Stomach (tissue), 19 donors: ENCODE measurements at places on chromosomes 6 and 20. TPM values are rescaled to one million over a fixed set of nuclear protein-coding genes. Genes with fewer than 3 reads are reported as not detected.

NT5E gene
- total RNA-seq = 18.8 TPM

ID1 gene
- 379 TPM for total RNA-seq

PARD6B gene
- total RNA-seq = 69.5 TPM

TAF8 gene
- total RNA-seq = 23.1 TPM

ZFP64 gene
- total RNA-seq = 9.8 TPM

YTHDF1 gene
- 24.3 TPM for total RNA-seq

KPNA5 gene
- 14.3 TPM for total RNA-seq

KCNQ2 gene
- not detected for total RNA-seq

C6orf141 gene
- total RNA-seq = 17.8 TPM

WASF1 gene
- 0.58 TPM for total RNA-seq

E2F1 gene
- 2.3 TPM for total RNA-seq

NEURL2 gene
- 12.3 TPM for total RNA-seq

PDYN gene
- total RNA-seq = not detected

DNA sequence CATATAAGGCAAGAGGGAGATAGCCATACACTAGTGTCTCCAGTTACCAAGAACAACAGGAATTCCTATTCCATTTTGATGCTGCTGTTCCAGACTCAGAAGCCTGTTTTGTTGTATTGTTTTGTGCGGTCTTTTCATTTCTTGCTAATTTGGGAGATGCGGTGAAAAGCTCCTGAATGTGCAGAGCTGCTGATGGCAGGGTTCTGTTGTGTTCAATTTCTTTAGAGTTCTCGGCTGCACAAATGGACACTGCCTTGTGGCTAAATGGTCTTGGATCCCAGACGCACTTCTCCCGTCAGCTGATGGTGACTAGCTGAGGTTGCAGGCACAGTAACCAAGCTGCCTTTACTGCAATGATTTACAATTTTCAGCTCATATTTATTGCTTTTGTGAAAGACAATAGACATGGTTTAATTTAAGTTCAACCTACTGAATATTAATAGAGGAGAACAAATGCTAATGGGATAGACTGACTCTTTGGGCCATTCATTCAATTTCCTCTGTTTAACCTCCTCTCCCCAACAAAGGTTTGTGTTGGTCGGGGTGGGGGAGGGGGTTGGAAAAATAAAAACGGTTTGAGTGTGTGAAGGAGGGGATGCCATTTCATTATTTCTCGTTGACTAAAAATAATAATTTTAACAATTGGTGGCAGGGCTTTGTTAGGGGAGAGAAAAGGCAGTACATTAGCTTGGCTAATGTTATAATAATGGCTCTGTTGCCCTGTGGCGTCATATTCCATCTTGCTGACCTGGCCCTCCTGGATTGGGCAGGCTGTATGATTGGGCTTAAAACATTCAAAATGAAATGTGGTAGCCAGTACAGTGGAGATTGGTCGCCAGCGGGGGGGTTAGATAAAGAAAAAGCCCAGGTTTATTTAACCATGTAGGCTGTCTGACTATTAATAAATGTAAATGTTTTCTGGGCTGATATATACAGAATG, 159.5 kb downstream of the JARID2 start:
- DNase-seq = no peak

GRCh38 chr6:116168148-116168547, 42.2 kb upstream of the COL10A1 start:
- no peak for DNase-seq

- DNase-seq = no peak
Observed at GRCh38 chr6:20205722-20206161, 6.5 kb downstream of the MBOAT1 start.

DNA sequence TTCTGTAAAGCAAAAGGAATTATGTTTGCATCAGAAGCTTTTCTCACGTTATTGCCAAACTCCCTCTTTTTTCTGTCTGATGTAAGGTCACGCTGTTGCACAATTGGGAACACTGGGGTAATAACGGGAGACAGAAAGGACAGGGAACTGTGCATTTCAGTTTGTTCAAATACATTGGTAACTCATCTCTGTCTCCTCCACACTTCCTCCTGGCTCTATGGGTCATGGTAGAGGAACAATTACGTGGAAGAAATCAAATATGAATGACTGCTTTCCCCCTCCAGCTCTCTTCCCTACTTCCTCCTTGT, 132.2 kb upstream of the TNFAIP3 start:
- no peak for DNase-seq

GRCh38 chr6:17705778-17706579, 746 bp downstream of the NUP153 start:
- peak; percentile 65 for DNase-seq

DNA sequence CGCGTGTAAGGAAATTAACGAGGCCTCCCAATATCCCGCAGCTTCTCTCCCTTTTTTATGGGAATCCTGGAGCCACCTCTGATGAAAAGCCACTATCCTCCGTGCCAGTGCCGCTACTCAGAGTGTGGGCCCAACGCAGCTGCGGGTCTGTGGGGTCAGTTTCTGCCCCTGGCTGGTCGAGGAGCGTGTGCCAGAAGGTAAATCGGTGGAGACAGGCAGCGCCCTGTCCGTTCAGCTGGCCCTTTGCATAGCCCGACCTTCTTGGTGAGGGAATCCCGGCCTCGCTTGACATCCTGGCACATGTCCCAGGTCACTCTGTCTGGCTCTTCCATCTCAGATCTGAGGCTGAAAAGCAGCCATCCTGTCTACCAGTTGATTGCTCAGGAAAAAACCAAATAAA, 4.6 kb downstream of the THBS2 start:
- DNase-seq = no peak

- no peak for DNase-seq
Observed at GRCh38 chr6:134768931-134769330, 181.0 kb downstream of the ALDH8A1 start.

- no peak for DNase-seq
Observed at GRCh38 chr6:120966321-120966720, 368.0 kb downstream of the TBC1D32 start.

- no peak for DNase-seq
Observed at GRCh38 chr6:161044335-161044734, 52.8 kb downstream of the MAP3K4 start.

DNA sequence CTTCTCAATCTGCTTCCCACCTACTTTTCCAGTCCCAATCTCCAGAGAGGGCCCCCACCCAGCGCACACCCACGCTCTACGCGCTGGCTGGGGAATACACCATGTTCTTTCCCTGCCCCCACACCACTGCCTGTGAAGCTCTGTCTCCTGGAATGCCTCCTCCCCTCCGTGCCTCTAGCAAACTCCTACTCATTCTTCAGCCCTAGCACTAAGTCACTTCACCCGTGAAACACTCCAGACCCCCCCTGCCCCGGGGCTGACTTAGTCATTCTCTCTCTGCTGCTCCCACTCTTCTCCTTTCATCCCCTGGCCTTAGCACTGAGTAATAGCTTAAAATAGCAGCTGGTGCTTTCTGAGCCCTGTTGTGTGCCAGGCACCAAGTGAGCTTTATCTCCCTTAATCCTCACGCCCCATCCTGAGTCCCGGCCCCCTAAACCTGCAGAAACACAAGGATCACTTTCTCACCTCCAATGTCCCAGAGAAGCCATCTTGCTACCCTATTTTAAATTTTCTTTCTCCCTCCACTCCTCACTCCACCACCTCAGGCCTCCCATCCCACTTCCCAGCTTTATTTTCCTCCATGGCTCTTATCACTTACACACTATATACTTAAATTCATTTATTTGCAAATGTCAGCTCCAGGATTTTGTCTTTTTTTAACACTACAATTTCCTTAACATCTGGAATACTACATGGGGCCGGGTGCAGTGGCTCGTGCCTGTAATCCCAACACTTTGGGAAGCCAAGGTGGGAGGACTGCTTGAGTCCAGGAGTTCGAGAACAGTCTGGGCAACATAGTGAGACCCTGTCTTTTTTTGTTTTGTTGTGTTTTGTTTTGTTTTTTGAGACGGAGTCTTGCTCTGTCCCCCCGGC, 6.3 kb upstream of the PARD6B start:
- DNase-seq = peak; percentile 88

GRCh38 chr6:161265975-161266374, 7.9 kb downstream of the AGPAT4 start:
- DNase-seq = no peak

DNA sequence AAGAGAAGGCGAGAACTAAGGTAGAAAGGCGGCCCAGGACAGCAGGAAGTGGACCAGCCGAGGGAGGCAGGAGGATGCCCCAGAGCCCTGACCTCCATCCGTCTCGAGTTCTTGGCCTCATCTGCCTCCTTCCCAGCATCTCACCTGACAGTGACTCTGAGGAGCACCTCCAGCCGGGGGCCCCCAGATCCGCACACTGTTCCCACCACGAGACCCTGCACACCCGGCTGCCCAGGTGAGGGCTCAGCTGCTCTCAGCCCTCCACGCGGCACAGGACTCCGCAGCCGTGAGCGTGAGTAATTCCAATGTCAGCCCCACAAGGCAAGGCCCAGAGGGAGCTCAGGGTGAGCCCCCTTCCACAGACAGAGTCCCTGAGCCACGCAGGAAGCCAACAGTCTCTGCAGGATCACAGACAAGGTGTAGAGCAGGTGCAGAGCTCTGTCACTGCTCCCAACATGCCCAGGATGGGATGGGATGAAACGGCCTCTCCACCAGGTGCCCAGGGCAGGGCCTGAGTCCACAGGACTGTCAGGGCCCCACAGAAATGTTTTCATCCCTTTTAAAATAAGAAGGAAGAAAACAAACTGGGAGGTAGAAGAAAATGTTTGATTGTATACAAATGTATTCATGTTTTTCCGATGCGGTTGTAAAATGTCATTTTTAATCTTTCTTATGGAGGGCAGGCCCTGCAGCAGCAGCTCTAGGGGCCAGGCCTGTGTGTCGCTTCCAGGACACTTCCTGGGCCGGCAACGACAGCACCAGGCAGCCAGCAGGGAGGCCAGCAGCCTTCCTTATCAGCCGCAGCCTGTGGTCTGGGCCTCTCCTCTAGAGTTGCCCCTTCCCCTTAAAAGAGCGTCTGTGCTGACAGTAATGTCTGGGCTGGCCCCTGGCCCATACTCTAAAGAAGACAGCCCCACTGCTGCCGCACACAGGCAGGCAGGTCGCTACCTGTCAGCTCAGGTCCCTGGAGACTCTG, 66.9 kb downstream of the DLL1 start:
- no peak for DNase-seq

DNA sequence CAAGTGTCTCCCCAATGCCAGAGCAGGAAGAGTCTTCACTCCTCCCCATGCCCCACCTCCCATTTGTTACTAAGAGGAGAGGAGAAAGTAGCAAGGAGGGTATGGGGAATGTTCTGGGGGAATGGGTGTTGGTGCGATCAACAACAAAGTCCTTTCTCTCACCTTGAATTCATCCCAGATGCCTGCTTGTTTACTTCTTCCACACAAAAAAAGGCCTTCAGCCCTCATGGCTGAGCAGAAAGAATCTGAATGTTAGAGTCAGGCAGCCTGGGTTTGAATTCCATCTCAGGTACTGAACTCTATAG, 9.9 kb downstream of the MOG start:
- DNase-seq = no peak

- no peak for DNase-seq
Observed at GRCh38 chr6:152173321-152173720, 365.8 kb downstream of the ESR1 start.

DNA sequence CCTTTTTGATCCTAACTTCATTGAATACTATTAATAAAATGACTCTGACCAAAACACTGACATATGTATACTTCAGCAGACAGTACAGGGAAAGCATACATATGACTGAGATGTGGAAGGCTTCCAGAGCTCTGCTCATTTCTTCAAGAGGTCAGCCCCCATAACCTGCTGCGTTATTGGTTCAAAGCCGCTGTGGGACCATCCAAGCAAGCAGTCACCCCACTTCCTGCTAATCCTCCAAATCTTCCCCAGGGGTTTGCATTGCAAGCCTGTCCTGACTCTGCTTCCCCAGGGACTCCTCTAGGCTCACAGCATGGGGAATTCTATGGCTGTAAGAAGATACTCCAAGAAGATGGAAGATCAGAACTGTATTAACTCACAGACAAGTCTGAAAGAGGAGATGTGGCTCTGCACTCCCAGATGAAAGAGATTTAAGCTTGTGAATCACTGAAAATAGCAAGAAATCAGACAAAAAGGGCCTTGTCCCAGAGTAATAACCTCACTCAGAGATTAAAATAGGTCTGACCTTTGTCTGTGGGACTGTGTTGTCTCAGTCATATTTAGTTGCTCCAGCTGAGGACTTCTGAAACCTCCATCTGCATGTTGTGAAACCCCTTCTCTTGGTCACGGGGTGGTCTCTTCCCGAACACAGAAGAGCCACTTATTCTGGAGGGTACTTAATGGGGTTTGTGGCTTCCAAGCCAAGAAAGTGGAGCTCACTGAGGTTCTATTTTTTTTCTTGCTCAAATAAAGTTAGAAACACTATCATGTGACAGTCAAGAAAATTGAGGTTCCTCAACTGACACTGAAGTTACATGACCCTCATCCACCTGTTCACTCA, 101.5 kb upstream of the MARCKS start:
- DNase-seq = no peak

DNA sequence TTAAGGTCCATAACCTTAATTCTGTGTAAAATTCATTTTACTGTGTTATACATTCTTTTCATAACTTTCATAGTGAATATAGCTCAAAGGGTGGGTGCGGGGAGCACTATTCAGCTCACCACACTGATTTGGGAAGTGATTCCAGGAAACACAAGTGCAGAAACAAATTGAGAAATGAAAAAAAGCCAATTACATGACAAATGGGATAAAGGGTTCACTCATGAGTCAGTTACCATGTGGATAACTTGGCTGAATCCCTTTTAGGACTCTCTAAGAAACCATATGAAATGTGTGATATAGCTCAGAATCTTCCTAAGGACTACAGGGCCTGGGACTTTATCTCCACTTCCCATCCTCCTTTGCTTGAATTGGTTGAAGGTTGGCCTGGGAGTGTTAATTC, 3.1 kb upstream of the BTN2A1 start:
- DNase-seq = no peak

DNA sequence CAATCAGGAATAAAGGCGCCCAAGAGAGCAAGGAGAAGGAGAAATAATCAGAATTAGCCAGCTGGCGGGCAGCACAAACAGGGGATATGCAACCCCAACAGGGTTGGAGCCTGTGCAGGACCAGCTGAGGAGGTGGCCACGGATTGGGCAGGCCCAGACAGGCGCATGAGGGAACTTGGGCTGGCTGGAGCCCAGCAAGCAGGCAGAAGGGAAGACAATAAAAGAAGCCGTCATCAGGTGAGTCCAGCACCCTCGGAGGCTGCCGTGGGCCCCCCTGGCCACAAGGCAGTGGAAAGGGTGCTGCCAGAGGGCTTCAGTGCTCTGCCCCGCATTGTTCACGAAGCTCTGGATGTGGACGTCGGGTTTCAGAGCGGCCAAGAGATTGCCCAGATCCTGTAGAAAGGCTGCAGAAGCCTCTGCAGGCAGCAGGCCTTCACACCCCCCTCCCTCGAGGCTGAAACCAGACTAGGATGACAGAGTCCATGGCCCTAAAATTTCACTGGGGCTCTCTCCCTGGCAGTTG, 28.4 kb upstream of the MAFB start:
- no peak for DNase-seq

- DNase-seq = no peak
Observed at GRCh38 chr6:148840256-148840655, 93.4 kb downstream of the UST start.

DNA sequence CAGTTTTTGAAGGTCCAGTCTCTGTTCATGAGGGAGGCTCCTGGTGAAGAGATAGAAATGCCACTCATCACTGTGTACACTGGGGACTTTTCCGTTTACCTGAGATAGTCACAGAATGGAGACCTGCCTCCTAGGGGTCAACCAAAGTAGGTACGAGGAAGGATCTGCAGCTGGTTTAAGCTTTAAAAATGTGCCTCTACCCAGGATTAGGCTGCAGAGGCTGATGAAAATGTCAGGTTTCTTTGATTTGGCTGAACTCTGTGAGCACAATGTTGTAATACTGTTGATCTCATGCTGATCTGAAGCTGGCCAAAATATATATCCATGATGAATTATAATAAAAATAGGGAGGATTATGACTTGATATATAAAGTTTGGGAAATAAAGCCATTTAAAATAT, 182.7 kb downstream of the ADAT2 start:
- DNase-seq = no peak
